ENCODE measurements at places on chromosomes 6 and 20.

- no peak for DNase-seq
Measured at GRCh38 chr6:95083506-95083905, 493.8 kb upstream of the MANEA start.

- no peak for DNase-seq
Measured at GRCh38 chr6:166257911-166258318, 50.3 kb downstream of the PRR18 start.

GRCh38 chr6:17240803-17241500 is 40.2 kb upstream of the RBM24 start:
- no peak for DNase-seq

DNA sequence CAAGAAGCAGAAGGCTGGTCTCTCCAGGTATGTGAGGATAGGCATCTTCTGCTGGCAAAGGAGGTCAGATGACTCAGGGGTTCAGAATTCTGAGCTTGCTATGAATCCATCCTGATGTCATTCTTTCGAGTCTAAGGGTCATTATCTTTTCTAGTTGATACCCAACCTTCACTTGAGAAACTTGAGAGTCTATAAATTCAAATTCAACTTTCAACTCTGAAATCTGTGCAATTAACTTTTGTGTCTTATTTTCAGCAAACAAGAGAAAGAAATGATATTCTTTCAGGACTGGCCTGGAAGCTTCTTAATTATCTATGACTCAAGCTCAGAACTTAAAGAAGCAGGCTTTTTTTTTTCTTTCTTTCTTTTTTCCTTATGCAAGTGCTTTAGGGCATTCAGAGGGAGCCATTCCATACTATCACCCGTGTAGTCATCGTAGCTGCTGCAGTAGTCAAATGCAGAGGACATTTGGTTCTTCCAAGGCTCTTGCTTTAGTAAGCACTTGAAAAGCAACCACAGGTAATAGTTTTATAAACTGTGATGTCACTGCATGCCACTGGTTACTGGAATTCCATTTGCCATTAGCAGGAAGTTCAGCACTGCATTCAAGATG is 93.0 kb downstream of the ADTRP start:
- DNase-seq, result peak; percentile 64

GRCh38 chr6:152124429-152125074 is 317.1 kb downstream of the ESR1 start:
- DNase-seq, result peak; percentile 65

DNA sequence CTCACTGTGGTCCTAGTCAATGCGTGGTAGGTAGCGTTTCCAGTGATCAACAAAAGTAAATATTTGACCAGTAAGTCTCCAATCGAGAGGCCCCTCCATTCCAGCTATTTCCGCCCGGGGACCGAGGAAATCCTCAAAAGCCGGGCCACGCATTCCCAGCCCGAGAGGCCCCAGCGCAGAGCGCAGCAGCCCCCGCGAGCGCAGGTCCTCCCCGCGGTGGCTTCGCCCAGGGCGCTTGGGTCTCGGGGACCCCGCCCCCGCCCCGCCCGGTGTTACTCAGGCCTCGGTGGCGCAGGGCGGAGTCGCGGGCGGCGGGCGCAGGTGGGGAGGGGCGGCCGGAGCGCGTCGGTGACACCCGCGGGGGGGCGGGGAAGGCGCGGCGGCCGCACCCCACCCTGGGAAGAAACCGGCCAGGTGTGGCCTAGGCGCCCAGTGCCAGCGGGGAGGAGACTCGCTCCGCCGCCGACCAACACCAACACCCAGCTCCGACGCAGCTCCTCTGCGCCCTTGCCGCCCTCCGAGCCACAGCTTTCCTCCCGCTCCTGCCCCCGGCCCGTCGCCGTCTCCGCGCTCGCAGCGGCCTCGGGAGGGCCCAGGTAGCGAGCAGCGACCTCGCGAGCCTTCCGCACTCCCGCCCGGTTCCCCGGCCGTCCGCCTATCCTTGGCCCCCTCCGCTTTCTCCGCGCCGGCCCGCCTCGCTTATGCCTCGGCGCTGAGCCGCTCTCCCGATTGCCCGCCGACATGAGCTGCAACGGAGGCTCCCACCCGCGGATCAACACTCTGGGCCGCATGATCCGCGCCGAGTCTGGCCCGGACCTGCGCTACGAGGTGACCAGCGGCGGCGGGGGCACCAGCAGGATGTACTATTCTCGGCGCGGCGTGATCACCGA is at the start of gene DSP:
Gene DSP (plus strand): TSS at position 497 of the 890 bp plus-strand sequence. CDS start 245 bp downstream, at position 742.
- DNase-seq, result peak; percentile 18

- DNase-seq, result no peak
Measured at GRCh38 chr6:2918936-2919335, 15.8 kb upstream of the SERPINB9 start.

- DNase-seq, result no peak
Measured at GRCh38 chr20:52779125-52779524, 193.0 kb upstream of the TSHZ2 start.

DNA sequence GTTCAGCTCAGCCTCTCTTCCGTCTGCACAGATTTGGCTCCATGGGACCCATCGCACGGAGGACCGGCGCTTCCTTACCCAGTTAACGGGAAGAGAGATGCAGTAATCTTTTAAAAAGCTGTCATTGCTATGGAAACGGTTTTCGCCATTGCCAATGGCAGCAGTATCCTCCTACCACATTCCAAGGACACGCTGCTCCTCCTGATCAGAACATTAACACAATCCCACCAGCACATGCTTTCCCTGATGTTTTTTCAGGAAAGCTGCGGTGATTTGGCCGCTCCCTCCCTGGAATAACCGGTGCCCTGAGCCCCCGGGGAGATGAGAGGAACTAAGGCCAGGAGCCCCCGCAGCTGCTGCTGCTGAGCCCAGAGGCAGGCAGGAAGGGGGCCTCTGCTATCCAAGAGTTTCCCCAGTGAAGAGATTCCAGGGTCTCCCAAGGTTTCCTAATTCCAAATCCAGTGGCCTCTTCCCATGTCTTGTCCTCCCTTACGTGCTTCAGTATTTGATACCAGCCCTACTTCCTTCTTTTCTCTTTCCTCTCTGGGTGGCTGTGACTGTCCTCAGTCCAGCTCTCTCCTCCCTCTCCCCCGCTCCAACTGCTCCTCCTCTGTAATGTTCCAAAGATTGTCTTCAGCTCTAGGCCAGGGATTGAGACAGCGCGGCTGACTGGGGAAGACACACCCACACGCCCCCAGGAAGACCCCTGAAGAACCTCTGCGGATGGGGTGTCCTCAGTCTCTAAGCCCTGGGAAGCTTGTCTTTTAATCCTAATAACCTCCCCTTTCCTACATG is 2.6 kb downstream of the BNIP5 start:
- no peak for DNase-seq

DNA sequence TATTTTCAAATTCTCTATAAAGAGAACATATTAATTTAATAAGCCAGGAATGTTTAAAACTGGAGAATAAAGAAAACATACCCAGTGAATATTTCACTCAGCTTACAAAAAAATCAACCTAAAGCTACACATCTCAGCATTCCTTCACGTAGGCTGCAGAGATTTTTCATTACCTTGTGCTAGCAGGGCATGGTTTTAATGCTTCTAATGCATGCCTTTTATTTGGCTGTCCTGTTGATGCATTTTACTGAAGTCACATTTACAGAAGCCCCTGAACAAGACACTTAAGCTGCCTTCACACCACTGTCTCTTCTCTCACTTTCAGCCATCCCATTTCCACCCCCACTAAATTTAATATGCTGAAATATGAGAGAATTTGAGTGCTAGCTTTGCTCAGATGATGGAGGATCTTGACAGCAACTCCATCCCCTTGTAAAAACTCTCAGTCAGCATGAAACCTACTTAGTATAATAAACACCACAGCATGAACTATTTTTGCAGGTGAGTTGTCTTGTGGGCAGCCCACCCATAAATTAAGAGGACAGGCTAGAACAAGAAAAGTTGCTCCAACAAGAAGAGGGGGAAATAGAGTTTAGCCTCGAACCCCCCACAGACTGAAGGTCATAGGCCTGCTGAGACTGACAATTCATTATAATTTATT is 159.4 kb downstream of the SIM1 start:
- DNase-seq, result no peak

DNA sequence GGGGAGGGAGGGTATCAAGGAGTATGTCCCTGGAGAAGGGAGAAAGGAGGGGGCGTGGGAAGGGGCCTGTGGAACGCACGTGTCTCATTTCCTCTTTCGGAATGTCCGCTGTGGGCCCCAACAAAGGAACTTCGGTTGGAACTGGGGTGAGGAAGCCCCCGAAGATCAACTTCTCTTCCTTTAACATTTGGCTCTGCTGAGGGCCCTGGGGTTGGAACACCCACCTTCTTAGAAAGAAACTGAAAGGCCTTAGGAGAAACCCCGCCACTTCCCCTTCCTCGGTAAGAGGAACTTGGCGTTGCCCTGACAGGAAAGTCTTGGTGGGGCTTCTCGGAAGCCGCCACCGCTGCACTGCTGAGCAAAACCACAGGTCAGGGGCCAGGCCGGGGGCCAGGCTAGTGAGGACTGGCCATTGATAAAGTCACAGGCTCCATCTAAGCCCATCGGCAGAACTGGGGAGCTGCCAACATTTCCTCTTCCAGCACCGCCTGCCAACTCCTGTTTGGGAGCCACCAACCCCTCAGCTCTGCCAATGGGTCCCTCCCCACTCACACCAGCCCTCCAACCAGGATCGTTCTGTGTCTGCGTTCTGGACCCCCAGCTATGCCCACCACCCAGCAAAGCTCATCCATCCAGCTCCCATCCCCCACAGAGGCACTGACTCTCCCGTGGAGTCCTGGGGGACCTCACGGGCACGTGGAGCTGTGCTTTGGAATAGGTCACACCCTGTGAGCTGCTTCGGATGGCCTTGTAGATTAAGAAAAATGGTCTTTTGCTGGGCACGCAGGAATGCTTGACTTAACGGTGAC is 44.8 kb downstream of the FGD2 start:
- DNase-seq, result no peak

- DNase-seq, result no peak
Measured at GRCh38 chr20:9134346-9134745, 65.5 kb downstream of the PLCB4 start.

DNA sequence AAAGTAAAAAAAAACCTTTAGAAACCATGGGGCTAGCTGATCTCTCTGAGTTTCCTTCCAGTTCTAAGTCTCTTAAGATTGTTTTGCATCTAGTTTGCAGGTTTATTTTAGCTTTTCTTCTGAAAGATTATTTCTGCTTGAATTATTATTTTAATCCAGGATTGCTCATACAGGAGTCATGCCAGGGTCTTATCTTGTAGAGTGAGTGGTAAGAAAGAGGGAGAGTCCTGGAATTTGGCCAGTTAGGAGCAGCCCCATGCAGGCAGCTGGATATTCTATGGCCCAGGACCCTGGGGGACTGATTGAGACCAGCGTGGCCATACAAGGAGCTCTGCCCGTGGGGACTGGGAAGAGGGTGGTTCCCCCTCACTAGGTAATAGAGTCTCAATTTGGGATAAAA is 178.9 kb upstream of the HEY2 start:
- DNase-seq, result no peak

GRCh38 chr6:14776307-14776706 is 469.6 kb upstream of the JARID2 start:
- DNase-seq, result no peak

DNA sequence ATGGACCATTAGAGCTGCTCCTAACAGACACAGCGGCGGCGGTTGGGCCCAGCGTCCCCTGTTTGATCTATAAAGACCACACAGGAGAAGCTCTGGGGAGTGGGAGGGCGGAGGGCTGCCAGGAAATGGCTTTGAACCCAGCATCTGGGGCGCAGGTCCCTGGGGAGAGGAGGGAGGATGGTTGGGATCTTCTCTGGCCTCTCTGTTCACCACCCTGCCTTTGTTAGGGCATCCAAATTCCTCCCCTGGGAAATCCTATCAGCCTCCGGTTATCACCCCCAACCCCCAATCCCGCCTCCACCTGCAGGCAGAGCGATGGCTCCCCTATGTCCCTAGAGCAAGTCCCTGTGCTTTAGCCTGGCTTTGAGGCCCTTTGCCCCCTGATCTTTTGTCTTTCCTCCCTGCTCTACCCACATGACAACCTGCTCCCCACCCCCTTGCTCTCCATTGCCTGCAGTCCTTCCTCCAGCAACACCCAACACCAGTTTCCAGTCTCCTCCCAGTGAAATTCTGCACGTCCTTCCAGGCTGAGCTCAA is 7.1 kb downstream of the XKR7 start:
- DNase-seq, result no peak

DNA sequence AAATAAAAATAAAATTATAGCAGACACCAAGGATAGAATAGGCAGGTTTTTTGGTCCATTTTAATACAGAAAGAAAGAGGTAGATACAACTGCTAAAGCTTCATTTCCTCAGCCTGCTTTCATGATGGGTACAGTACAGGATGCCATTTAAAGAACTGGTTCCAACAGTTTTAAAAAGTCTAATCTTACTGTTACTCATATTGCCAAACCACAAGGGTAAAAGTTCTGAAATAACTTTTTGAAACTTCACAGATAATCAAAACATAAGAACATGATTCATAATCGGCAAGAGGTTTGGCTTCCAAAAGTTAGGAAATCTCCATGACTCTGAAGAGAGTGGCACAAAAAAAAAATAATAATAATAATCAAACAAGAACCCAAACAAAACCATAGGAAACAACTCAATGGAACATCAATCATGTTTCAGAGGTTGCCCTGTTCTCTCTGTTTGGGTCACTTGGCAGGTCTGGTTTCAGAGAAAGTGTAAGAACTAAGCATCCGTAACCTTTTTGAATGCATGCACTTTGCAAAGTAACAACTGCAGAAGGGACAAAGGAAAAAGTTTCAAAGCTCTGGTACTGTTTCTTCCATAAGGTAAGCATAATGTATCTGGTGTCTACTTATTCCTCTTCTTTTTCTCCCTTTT is 79.7 kb downstream of the SMLR1 start:
- peak; percentile 49 for DNase-seq

DNA sequence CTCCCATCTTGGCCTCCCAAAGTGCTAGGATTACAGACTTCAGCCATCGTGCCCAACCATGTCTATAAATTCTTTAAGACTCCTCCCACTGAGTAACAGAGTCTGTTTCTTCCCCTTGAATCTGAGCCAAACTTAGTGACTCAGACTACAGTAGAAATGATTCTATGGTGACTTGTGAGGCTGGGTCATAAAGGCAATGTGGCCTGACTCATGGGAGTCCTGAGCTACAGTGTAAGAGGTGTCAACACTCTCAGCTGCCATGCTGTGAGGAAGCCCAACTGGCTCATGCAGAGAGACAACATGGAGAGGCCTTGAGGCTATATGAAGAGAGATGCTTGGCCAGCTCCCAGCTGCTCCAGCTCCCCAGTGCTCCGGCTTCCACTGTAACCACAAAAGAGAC is 5.2 kb upstream of the NRSN2 start:
- DNase-seq, result peak; percentile 94

DNA sequence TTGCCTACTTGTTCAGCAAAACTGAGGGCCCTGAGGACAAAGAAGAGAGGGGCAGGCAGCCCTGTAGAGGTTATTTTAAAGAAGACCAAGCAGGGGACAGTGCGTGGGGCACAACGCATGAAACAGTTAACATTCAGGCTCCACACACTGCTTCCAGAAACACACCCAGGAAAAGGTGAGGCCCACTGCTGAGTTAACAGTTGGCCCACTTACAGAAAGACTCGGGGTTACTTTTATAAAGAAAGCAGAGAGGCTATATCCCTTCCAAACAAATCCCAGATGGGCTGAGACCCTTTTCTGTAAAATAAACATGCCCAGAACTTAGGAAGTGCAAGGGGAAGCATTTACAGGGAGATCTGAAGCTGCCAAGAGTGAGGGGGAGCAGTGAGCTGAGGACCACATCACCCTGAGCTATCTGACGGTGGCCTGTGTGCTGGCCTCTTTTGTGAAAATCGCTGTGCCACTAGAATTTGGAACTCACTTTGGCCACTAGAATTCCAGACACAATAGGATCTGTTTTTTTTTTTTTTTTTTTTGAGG is 49.8 kb upstream of the SSTR4 start:
- DNase-seq, result no peak

GRCh38 chr6:16659466-16660156 is 101.6 kb downstream of the ATXN1 start:
- DNase-seq, result no peak

GRCh38 chr6:56055081-56055704 is 179.8 kb upstream of the BMP5 start:
- DNase-seq, result no peak

Data from HFFc6 (cell line).